ENCODE measurements at places on chromosomes 4 and X.
A peak's percentile ranks its signal among the peaks of the same experiment; 100 is the strongest.

DNA sequence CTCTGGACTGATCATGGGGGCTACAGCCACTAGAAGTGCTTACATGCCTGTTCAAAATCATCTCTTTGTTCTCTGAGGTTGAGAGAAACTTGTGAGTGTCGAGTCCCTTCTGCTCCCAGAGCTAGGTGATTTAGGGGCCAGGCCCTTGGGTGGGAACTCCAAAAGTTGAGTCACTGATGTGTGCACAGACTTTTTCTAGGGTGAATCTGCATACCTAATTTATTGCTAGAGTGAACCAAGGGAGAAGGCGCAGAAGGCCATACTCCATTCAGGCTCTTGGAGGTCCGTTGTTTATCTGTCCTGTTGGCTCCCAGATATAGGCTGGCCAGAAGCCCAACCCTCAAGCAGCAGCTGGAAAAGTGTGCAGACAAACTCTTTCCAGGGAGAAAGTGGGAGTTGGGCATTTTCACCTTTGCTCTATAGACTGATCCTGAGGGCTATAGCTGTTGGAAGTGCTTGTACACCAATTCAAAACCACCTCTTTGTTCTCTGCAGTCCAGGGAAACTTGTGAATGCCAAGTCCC lies 80.8 kb upstream of the ARX start:
- no peak for DNase-seq

DNA sequence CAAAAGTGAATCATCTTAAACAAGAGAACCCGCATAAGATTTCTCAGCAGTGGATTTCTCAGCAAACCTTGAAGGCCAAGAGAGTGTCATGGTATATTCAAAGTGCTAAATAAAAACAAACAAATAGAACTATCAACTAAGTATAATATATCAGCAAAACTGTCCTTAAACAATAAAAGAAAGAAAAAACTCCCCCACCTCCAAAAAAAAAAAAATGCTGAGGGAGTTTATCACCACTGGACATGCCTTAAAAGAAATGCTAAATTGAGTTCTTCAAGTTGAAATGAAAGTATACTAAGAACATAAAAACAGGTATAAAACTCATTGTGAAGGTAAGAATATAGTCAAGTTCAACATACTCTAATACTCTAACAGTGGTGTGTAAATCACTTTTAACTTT lies 53.9 kb upstream of the EPGN start:
- no peak for DNase-seq

- no peak for DNase-seq
These were observed 21.7 kb upstream of the HGFAC start for GRCh38 chr4:3419836-3420605.

- DNase-seq = no peak
These were observed 5.7 kb downstream of the DOK7 start for GRCh38 chr4:3468804-3469203.

DNA sequence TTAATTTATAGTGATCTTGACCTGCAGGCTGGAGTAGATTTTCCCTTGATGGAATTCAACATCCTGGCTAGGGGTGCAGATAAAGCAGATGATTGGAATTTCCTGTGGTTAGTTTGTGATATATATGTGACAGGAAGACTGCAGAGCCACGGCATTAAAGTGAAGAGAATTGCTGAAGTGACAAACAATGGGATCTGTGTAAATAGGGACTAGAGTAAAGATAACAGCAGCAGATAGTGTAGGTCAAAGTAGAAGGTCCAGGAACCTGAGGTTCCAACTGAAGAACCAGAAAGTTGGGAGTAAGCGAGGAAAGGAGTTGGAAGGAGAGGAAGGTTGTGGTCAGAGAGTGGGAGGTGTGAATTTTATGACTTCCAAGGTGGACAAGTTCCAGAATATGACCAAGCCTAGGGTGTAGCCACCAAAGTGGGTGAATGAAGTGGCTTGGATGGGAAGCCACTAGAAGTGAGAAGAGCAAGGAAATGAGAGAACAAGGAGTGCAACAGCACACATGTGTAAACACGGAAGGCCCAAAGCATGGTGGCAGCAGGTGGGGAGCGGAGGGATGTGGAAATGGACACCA lies 325.0 kb downstream of the RAB28 start:
- no peak for DNase-seq

DNA sequence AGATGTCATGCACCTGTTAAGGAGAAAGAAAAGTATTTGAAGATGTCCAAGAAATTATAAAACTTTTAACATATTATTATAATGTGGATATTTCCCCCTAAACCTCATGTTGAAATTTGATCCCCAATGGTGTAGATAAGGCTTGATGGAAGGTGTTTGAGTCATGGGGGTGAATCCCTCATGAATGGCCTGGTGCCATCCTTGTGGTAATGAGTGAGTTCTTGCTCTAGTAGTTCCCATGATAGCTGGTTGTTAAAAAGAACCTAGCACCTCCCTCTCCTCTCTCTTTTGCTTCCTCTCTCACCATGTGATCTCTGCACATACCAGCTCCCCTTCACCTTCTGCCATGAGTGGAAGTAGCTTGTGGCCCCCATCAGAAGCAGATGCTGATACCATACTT lies 176.6 kb upstream of the NR3C2 start:
- DNase-seq = no peak

- DNase-seq = no peak
These were observed 213.0 kb upstream of the NHS start for GRCh38 chrX:17161991-17162390.

DNA sequence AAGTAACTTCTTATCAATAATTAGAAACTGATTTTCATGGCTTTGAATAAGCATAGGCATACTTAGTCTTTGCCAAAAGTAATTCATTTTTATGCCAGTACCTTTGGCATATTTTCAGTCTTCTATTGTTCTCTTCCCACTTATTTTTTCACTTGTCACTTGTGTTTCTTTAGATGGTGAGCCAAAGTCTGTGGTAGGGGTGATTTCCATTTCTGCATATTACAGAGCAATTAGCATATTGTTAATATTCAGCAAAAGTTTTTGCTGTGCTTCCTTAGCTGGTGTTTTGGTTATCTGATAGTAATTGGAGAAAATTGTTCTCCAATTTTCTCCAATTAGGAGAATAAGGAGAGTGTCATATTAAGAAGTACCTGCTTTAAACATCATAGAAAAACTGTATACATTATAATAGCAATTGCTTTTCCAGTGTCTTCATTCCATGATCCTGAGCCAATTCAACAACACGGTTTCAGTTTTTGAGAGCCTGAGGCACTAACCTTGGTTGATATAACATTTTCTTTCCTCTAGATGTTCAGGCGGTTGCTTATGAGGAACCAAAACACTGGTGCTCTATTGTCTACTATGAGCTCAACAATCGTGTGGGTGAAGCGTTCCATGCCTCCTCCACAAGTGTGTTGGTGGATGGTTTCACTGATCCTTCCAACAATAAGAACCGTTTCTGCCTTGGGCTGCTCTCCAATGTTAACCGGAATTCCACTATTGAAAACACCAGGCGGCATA lies 64.7 kb downstream of the SMAD1 start:
- DNase-seq = no peak

DNA sequence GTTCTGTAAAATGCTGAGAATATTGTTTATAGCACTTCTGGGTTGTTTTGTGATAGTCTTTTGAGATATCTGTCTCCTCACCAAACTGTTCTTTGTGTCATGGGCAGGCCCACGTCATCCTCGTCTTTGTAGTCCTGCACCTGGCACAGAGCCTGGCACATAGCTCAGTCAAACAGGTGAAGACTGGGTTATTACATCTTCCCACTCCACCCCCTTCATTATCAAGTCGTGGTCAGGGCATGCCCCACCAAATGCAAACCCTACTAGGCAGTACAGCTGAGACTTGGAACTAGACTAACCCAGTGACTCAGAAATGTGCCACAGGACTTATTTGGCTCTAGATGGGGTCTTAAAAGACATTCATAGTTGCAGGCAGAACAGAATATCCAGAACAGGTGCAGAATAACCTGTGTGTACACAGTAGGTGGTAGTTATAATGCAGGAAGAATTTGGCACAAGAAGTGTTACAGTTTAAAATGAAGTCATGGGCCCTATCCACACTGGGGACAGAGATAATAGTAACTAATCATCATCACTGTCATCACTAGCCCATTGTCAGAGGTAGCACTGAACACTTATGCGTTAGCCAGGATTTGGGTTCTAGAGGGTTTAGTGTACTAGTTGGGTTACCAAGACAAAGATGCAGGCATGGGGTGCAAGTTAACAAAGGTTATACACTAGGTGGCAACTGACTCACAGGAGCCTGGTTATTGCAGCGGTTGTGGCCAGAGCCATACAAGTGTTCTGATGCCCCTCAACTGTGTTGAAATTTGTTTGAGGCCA lies 74.9 kb downstream of the TBL1X start:
- DNase-seq = no peak

DNA sequence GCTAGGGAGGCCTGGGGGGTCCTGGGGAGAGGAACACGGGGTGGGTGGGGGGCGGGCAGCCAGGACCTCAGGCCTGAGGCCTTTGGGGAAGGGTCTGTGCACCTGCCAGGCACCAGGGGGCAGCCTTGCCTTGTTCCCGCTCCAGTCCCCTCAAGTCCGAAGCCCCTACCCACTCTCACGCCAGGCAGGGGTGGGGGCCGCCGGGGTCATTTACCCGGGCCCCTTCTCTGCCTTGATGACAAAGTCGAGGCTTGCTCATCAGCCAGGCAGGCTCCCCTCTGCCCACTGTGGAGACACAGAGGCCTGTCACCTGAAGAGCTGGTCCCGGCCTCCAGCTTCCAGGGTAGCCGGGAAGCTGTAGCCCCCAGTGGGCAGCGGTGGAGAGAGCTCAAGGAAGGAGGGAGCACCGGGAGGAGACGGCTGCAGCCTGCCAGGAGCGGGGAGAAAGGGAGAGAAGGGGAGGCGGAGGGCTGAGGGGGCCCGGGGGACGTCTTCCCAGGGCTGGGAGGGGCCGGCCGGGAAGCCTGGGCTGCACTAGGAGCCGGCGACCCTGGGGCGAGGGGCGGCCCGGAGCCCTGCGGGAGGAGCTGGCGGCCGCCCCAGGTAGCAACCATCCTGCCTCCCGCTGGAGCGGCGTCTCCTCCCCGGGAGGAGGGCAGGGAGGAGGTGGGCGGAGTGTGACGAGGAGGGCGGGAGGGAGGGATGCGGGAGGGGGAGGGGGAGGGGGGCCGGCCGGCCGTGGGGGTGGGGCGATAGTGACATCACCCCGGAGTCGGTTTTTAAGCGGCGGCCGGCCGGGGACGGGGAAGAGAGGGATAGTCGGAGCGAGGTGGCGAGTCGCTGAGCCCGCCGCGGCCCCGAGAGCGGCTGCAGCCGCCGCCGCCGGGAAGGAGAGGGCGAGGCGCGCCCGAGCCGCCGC lies at the start of gene SLC6A8:
SLC6A8 (plus strand) TSS at position 806 of the 919 bp plus-strand sequence. CDS start 649 bp downstream, outside the sequence.
- no peak for DNase-seq

DNA sequence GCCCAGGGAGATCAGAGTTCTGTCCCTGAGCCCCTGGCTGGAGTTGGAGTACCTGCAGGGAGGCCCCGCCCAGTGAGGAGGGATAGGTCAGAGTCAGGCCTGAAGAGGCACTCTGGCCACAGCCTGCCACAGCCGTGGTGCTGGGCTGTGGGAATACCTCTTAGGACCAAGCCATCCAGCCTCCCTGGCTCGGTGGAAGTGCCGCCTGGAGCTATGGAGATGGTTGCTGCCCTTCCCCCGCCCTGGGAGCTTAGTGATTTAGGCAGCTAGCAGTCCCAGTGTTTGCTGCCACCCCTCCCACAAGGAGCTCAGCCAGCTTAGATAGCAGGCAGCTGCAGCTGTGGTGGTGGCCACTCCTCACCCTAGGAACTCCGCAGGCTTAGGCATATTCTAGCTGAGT lies 446.3 kb upstream of the GNPDA2 start:
- no peak for DNase-seq

GRCh38 chrX:63250253-63250868 lies 100.8 kb downstream of the SPIN4 start:
- DNase-seq = peak; percentile 28

- no peak for DNase-seq
These were observed 548 bp downstream of the TLR1 start for GRCh38 chr4:38803833-38804653.

DNA sequence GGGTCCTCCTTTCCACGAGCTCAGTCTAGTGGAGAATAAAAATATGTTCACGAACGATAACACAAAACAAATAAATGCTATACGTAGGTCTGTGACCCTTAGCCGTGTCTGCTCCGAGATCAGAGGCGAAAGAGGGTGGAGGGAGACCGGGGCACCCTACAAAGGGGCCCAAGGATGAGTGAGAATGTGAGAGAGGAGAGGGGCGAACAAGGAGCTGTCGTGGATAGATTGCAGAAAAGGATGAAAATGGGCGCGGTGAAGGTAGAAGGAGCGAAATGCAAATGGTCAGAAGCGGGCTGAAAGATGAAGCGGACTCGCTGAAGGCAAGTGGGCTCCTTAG lies 6.2 kb upstream of the ZBTB33 start:
- DNase-seq = no peak

GRCh38 chr4:6926681-6927478 lies 17.3 kb downstream of the TBC1D14 start:
- no peak for DNase-seq

- no peak for DNase-seq
These were observed 145.2 kb upstream of the SFRP2 start for GRCh38 chr4:153933915-153934687.

- DNase-seq = no peak
These were observed 143.9 kb upstream of the DIPK2B start for GRCh38 chrX:45344594-45344993.

- no peak for DNase-seq
These were observed 15.4 kb downstream of the CXCL2 start for GRCh38 chr4:74083546-74083945.

DNA sequence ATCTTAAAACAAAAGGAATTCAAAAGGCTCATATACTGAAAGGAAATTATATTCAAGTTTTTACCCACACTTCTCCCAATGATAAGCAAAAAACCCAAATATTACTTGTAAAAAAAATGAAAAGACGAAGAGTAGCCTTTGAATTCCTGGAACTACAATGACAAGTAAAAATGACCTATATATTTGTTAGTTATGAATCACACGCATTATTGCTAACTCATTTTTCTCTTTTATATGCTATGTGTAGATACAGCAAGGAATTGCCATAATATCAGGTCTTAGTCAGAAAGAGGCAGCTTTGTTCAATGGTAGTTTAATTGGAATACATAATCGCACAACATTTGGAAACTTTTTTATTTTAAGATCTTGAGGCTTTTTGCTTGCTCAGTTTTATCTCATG lies 22.7 kb upstream of the ASB5 start:
- DNase-seq = no peak

Measured in BJ (cell line).